ENCODE measurements at places on chromosomes 4 and X.

- DNase-seq: no peak
These were observed 29.7 kb upstream of the SLC25A6 start for GRCh38 chrX:1421433-1422134.

- DNase-seq: no peak
These were observed 53.7 kb upstream of the TMPRSS11F start for GRCh38 chr4:68183417-68183816.

GRCh38 chr4:1031956-1032795, 20.8 kb downstream of the FGFRL1 start:
- no peak for DNase-seq

- DNase-seq: no peak
These were observed 49.4 kb downstream of the SERTM2 start for GRCh38 chrX:111560801-111561200.

- DNase-seq: no peak
These were observed 15.9 kb upstream of the PIM2 start for GRCh38 chrX:48934581-48935300.

GRCh38 chr4:29734343-29735213, 985.6 kb upstream of the PCDH7 start:
- DNase-seq: no peak

DNA sequence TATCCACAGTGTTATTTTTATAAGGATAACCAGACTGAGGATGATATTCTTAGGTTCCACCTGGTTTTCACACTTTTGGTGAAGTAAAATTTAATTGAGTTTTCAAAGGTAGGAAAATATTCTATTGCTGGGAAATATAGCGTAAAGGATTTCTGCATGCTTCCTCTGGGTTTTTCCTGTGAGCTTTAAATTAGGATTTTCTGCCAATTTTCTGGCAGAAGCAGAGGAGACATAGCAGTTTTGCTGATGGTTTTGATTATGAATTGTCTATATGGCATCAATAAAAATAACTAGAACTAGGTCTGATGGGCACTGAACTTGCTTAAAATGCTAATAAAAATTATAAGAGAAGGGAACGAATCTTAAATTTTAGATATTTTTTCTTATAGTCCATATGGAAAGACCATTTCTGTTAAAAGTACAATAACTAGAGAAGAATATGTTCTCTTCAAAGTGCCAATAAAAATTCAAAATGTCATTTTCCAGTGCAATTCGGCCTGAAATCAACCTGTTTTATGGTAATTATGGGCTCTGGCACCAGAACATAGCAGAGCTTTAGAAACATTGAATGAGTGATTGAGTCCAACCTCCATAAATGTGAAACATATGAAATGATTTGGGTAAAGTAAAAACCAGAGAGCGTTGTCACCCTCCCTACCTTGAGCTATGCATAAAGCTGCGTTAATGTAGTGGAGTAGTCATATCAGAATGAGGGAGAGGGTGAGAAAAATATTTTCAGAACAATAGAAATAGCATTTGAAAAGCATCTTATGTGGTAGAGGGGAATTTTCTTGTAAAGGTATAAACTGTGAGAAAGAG, 279.7 kb downstream of the SPRY1 start:
- no peak for DNase-seq

DNA sequence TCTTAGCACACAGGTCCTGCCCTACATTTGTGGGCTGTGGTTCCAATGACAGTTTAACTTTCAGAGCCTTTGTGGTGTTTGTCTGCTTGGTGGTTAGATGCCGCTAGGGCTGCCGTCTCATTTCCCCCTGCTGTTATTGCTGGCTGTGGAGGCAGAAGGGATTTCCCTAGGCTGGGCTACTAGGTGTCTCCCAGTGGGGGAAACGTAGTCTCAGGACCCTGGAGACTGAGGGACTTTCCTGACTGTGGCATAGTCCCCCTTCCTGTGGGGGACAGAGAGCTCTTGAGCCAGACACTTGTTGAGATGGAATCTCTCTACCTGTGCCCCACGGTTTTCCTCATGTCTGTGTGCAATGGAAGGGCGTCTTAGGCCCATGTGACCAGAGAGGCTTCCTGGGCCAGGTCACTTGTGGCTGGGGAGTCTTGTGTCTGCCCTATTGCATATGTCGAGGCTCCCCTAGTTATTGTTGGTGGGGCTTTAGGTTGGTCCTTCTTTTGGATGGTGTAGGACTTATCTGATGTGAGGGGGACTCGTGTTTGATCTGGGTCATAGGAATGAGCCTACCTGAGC, 68.2 kb downstream of the ARHGAP10 start:
- no peak for DNase-seq

DNA sequence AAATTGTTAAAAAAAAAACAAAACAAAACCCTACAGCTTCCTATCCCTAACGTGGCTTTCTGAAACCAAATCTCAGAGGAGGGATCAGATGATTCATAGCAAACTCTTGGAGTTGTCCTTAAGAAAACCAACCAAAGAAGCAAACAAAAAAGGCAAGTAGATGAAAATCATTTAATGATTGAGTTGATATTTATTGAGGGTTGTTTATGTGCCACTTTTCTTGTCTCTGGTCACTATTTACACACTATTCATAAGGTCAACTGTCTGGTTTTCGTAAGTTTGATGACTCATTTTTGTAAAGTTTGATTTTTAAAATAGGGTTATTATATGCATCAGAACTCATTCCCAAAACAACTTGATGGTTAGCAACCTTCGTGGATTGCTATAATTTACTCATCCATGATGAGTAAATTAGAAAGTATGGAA, 133.4 kb downstream of the UNC5C start:
- DNase-seq: no peak

- no peak for DNase-seq
These were observed 2.8 kb downstream of the CENPU start for GRCh38 chr4:184731056-184731455.

DNA sequence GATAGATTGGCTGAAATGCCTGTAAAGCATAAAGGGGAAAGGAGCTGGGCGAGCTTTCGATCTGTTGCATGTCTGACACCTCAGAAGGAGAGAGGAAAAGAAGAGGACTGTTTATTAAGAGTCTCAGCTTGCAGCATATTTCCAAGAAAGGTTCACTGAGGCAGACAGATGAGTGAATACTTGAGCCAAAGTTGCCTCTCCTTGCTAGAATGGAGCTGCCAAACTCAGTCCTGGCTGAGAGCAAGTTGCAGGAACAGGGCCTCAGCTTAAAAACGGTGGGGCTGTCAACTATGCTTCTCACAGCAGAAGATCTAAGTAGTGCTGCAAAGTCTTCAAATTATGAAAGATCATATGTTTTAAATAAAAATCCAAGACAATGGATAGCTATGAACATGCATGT, 707.5 kb downstream of the PCDH7 start:
- no peak for DNase-seq

GRCh38 chr4:184587701-184588100, 61.5 kb downstream of the CASP3 start:
- no peak for DNase-seq

- no peak for DNase-seq
These were observed 382.3 kb upstream of the EMCN start for GRCh38 chr4:100900134-100900533.

GRCh38 chr4:46878641-46879040, 30.4 kb downstream of the COX7B2 start:
- no peak for DNase-seq

DNA sequence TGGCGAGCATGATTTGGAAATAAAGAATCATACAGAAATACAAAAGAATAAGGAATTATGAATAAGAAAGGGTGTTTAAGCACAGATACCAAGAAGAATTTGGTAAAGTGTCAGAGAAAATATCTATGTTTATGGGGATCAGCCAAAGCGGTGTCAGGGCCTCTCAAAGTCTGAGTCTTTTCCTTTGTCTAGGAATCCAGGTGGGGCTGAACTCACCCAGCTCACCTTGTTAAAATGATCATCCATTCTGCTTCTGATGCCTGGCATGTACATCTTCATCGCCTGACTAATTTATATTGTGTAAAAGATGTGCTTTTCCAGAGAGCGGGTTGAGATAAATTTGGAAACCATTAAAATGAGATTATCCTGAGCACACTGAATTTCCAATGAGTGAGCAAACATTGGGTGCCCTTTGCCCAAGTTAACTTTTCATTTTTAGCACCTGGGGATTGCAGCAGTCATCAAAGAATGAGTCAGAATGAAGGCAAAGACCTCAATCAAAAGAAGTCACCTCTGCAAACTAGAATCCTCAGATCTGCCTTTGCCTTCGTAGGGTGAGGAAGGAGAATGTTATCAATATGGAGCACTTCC, 141.9 kb upstream of the ANXA3 start:
- DNase-seq: no peak

- peak; percentile 18 for DNase-seq
These were observed 283.2 kb upstream of the CPEB2 start for GRCh38 chr4:14719053-14719452.

DNA sequence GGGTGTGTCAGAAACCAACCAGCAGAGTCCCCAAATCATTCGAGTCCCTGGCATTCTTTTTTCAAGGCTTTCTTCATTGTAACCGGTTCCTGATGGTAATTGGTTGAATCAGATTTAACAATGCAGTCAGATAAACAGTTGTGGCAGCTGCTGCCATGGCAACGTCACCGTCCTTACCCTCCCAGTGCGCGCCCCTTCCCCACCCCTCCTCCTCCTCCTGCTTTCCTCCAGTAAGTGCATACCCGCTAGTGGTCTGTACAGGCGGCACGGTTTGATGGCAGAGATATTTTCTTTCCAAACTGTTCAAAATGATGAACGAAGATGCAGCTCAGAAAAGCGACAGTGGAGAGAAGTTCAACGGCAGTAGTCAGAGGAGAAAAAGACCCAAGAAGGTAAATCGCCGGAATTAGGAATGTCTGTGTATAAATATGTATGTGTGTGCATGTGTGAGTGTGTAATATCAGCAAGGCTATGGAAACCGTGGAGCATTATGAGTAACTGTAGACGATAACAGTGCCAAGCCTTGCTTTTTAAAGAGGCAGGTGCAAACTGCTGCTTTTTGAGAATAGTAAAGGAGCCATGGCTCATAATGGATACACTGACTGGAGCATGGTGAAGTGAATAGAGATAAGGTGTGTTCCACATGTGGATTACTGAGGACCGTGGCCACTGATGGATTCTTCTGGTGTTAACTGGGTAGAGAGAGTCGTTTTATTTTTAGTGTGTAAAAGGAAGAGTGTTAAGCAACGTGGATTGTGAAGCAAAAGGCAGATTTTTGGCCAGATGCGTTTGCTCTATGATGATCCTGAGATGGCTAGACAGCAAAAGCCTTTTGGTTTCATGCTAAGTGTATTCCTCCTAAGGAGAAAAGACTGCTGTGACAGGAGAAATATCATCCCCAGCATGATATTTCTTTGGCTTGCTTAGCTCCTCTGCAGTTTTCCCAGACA, at the start of gene ANK2:
TSS of gene ANK2 (plus strand) at position 233 of the 950 bp plus-strand sequence. CDS start at position 309, 76 bp downstream.
- no peak for DNase-seq
